ENCODE measurements at places on chromosomes 16 and 17. TPM values are rescaled to one million over a fixed set of nuclear protein-coding genes. Genes with fewer than 3 reads are reported as not detected.
A peak's percentile ranks its signal among the peaks of the same experiment; 100 is the strongest.

GRCh38 chr17:82685291-82685690, 13.2 kb downstream of the RAB40B start:
- no peak for ATAC-seq

CDH1 gene
- 3.0 TPM for total RNA-seq

DNA sequence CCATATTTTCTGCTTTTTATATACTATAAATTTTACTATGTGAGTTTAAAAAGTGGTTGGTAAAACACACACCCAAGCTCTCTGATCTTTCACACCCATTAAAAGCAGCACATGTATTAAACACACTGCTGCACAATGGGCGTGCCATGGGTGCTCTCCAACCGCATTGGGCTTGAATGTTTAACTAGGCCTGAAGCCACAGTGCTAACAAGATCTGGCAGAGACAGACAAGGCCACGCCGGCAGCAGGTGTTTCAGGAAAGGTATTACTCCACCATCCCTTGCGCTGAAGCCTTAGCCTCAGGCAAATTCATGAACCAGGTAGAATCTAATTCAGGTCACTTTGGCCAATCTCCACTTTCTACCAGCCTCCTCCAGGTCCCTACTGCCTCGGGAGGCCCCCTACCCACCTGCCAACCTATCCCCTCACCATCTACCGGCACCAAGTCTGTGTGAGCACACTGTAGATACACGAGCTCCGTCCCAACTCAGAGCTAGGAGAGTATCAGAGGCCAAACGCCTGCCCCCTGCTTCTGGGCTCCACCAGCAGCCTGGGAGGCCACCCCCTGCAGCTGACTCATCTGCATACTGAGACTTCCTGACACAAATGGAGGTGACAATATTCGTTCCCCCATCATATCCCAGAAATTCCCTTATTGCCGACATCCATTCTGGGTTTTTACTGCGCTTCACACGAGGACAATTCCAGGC, 95.0 kb downstream of the ADCY9 start:
- no peak for ATAC-seq

DNA sequence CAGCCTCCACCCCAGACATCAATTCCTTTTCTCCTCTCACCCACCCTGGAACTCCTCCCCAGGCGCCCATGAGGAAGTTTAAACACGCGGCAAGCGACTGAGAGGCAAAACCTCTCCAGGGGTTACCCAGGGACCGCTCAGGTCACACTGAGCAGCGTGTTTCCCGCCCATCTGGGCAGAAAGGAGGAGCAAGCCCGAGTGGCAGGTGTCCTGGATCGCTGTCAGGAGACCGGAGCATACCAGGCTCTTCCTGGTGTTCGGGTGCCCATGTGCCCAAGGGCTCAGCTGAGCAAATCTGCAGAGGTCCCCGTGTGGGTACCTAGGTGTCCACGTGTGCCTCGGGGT, 491 bp downstream of the SLC25A19 start:
- ATAC-seq: peak; percentile 34

GRCh38 chr17:48589831-48590606, at the start of gene HOXB3:
Gene HOXB3 (minus strand): TSS chr17:48590241. CDS start chr17:48552474, 37,767 bp downstream.
- ATAC-seq: no peak

KRT17 gene
- total RNA-seq: 2.5 TPM

GCGR gene
- total RNA-seq: 0.26 TPM

CPPED1 gene
- total RNA-seq: 44.5 TPM

DNA sequence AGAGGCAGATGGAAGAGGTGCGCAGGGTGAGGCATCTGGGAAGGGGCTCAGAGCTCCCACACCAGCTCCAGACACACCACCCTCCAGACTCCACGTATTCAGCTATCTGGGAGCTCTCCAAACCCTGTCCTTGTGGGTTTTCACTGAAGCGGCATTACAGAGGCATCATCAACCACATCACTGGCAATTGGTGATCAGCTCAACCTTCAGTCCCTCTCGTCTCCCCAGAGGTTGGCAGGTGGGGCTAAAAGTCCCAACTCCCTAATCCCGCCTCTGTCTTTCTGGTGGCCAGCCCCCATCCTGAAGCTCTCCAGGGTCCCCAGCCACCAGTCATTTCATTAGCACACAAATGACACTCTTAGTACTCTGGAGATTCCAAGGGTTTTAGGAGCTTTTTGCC, 123.9 kb downstream of the KCNJ12 start:
- no peak for ATAC-seq

GRCh38 chr17:44417553-44417952, 28.1 kb upstream of the ITGA2B start:
- ATAC-seq: peak; percentile 98

DNA sequence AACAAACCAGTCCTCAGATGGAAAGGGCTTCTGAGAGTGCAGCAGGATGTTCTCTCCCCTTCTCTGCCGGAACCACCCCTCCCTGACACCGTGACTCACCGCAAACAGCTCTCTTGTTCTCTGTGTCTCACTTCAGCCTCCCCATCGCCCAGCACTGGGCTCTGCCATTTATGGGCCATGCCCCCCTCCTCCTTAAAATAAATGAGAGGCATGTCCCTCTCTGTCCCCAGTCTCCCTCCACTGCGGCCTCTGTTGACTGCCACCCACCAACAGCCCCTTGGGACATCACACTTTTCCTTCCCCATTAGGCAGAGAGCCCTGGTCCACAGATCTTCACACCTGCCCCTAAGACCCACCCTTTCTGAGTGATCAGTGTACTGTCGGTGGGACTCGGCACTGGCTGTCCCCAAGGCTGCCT, 6.3 kb downstream of the CCDC102A start:
- peak; percentile 94 for ATAC-seq

DNA sequence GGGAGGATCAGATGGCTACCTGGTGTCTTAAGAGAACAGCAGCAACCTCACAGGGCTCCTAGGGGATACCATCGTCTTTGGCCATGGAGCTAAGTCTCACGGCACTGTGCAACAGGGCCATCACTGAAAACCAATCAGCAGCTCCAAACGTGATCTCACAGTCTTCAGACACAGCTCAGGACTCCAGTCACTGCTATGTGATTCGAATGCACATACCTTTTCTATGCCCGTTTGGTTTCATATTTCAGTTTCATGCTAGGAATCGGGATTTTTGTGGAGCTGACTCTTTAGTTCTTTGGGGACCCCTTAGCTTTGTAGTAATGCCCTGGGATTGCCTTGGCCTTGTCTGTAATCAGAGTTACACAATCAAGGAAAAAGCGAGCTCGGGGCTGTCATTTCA, 162.8 kb upstream of the CDH11 start:
- no peak for ATAC-seq

ABCA8 gene
- total RNA-seq: not detected

GRCh38 chr17:49018116-49018612, 21.0 kb downstream of the IGF2BP1 start:
- no peak for ATAC-seq

GP2 gene
- not detected for total RNA-seq

KRTAP2-1 gene
- not detected for total RNA-seq

GRCh38 chr17:7191571-7192270, 12.6 kb upstream of the ASGR1 start:
- no peak for ATAC-seq

- no peak for ATAC-seq
Measured at GRCh38 chr17:22443061-22443460, 750.7 kb downstream of the KCNJ18 start.

- ATAC-seq: no peak
Measured at GRCh38 chr17:39391448-39391847, 10.0 kb downstream of the FBXL20 start.

- no peak for ATAC-seq
Measured at GRCh38 chr17:15123593-15124263, 141.4 kb downstream of the PMP22 start.

DNA sequence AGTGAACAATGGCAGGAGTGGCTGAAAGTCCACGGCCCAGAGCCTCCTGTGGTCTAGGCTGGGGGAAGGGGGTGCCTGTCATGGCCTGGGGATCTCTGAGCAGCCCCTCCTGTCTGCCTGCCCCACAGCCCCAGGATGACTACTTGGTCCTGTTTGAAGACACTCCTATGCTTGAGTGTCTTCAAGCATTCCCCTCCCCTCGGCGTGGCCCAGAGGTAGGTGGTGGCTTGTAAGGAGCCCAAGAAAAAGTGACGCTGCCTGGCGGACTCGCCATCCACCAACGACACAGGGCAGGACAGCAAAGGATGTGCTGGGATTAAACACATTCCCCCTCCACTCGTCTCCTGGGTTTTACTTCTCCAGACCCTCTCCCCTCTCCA, 5.7 kb downstream of the SULT1A1 start:
- no peak for ATAC-seq

Data from activated T-helper 17 cell treated with anti-CD3 and anti-CD28 coated beads, Interleukin-2, amount 50 U/mL, for 72 hours (primary cell).